DMS79 treated with DMSO at 0.1 percent for 48 hours (cell line): ENCODE measurements at places on chromosomes 6 and 20.
A peak's percentile ranks its signal among the peaks of the same experiment; 100 is the strongest.

- no peak for DNase-seq
Observed at GRCh38 chr6:145349950-145350510, 385.3 kb downstream of the EPM2A start.

DNA sequence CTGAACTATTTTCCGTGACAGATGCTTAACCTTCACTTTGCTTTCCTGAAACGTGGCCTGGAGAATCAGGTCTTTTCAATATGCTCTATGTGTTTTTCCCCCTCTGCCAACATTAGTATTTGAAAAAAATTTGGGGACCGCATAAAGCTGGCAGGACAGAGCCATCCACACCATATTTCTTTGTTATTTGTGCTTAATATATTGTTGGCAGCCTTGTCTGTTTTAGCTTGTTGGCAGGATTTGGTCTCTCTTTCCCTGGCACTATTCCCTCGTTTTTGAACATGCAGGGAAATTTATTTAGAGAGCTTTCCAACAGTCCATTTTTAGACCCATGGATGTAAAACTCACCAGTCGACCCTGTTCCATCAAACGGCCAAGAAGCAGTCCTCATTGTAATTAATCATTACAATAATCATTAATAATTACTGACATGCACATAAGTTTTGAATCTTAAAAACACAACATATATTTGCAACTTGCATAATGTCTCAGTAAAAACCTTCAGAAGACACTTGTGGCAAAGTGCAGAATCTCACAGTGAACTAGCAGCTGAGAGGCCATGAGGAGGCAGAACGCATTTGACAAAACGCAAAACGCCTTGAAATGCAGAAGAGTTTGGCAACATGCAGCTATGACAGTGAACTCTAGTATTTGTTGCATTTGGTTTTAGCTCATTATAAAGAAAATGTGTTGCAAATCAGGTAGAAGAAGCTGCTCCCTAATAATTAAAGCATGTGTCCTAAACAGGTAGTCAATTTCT is 514.2 kb downstream of the C6orf118 start:
- no peak for DNase-seq

- DNase-seq, result peak; percentile 14
Observed at GRCh38 chr6:34248198-34248726, 544 bp downstream of the SMIM29 start.

GRCh38 chr6:28981833-28982475 is 23.2 kb downstream of the ZNF311 start:
- peak; percentile 88 for DNase-seq

DNA sequence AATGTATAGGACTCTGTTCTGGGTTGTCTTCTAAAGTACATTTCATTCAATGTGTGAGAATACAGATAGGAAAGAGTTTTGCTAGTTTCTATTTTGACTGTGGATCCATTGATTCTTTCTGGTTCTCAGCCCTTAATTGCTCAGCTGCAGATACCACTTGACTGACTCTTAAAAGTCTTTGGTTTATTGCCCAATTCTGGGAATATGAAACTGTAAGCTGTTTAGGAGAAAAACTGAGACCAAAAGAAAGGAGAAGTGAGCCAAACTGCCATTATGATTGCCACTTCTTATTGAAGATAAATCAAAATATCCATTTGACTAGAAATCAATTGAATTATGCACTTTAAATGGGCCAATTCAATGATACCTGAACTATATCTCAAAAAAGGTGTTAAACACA is 211.4 kb downstream of the ESR1 start:
- DNase-seq, result no peak

DNA sequence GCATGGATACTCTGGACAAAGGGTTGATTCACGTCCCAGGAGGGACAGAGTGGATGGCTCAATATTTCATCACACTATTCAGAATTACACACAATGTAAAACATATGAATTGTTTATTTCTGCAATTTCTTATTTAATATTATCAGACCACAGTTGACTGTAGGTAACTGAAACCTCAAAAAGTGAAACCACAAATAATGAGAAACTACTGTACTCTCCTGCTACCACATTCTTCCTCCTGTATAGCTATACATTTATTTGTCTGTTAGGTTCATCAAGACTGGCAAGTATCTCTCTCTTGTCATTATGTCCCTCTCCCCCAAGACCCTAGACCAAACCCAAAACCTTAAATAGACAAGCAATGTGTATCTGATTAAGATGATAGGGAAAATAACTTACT is 60.0 kb downstream of the SYCP2 start:
- DNase-seq, result no peak
